ENCODE measurements at places on chromosomes 11 and 22. TPM values are rescaled to one million over a fixed set of nuclear protein-coding genes. Genes with fewer than 3 reads are reported as not detected.

The UBQLNL gene
- total RNA-seq: 0.23 TPM

The SMC1B gene
- not detected for total RNA-seq

The PATE2 gene
- not detected for total RNA-seq

The ANO9 gene
- total RNA-seq: 11.7 TPM

The EIF3L gene
- total RNA-seq: 329 TPM

- H3K4me3 ChIP-seq: no peak overlapping the region
- DNase-seq: no peak
- no peak overlapping the region for H3K27ac ChIP-seq
- no peaks in the 10 kb centered on the region for H3K36me3 ChIP-seq
- no peaks in the 10 kb centered on the region for H3K4me1 ChIP-seq
- H3K27me3 ChIP-seq: no peaks in the 10 kb centered on the region
Observed at GRCh38 chr11:103812680-103813079, 223.8 kb upstream of the DDI1 start.

GRCh38 chr11:11569936-11570491 is 51.8 kb downstream of the GALNT18 start:
- H3K4me3 ChIP-seq: no peak overlapping the region
- no peaks in the 10 kb centered on the region for H3K36me3 ChIP-seq
- no peak for DNase-seq
- no peak overlapping the region for H3K27ac ChIP-seq
- no peaks in the 10 kb centered on the region for H3K4me1 ChIP-seq

GRCh38 chr11:32437495-32438345 is 2.4 kb upstream of the WT1 start:
- no peaks in the 10 kb centered on the region for H3K36me3 ChIP-seq
- no peak for DNase-seq
- H3K27ac ChIP-seq: no peak overlapping the region
- H3K27me3 ChIP-seq: peaks cover 11% of the 10 kb centered on the region
- H3K4me1 ChIP-seq: no peaks in the 10 kb centered on the region
- no peak overlapping the region for H3K4me3 ChIP-seq

DNA sequence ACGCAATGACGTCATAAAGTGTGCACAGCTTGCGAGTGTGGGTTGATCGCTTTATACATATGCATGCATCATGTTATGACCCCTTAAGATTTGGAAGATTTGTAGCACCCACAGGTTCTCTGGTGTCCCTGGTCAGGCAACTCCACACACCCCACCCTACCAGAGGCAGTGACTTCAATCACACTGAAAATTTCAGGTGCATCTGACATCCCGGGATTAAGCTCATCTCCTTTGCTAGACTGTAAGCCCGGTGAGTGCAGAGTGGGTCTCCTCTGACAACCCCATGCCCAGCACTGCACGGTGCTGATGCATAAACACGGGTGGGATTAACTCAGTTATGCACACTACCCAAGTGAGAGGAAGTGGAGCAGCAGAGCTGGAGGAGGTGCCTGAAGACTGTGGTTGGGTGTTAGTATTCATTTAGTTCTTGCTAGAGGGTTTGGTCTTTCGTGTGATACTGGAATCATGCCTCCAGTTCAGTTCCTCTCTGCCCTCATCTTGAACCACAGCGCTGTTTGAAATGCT is 6.5 kb downstream of the ARSA start:
- peak overlapping the region; percentile 89 for H3K27ac ChIP-seq
- H3K4me3 ChIP-seq: peak overlapping the region; percentile 3
- no peaks in the 10 kb centered on the region for H3K27me3 ChIP-seq

DNA sequence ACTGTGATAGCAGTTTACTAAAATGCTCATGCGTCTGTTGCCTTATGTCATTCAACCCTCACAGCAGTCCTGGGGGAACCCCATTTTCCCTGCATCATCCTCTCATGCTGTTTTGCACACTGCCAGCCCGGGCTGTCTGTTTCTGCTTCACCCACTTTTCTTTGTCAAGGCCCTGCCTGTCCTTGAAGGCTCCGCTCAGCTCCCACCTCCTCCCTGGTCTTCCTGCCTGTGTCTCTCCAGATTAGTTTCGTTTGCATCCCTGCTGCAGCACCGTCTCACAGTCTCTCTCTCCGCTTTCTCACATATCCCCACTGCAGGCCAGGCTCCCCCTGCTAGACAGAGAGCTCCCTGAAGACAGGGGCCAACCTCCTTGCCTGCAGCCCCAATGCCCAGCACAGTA is 29.9 kb downstream of the SERPINH1 start:
- H3K4me1 ChIP-seq: no peaks in the 10 kb centered on the region
- no peak for DNase-seq
- H3K27me3 ChIP-seq: no peaks in the 10 kb centered on the region
- no peak overlapping the region for H3K27ac ChIP-seq

- H3K36me3 ChIP-seq: no peaks in the 10 kb centered on the region
- no peak overlapping the region for H3K27ac ChIP-seq
- H3K4me1 ChIP-seq: no peaks in the 10 kb centered on the region
- H3K4me3 ChIP-seq: no peak overlapping the region
- no peak for DNase-seq
Observed at GRCh38 chr11:13216019-13216710, 61.4 kb upstream of the BMAL1 start.

DNA sequence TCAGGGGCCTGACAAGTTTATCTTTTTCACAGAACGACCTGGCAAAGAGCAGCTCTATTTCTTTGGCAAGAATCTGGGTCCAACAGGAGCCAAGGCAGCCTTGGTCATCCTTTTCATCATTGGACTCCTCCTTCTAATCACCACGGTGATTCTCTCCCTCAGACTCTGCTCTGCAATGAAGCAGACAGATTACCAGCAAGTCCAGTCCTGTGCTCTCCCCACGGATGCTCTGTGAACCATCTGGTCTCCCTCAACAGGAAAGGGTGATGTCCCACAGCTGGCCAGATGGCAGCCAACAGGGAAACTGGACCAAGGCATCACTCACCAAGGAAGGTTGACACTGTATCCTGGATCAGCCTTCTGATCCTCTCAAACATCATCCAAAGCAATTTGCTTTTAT is 17.0 kb upstream of the PANX1 start:
- H3K27me3 ChIP-seq: no peaks in the 10 kb centered on the region
- H3K27ac ChIP-seq: no peak overlapping the region
- H3K4me1 ChIP-seq: no peaks in the 10 kb centered on the region

DNA sequence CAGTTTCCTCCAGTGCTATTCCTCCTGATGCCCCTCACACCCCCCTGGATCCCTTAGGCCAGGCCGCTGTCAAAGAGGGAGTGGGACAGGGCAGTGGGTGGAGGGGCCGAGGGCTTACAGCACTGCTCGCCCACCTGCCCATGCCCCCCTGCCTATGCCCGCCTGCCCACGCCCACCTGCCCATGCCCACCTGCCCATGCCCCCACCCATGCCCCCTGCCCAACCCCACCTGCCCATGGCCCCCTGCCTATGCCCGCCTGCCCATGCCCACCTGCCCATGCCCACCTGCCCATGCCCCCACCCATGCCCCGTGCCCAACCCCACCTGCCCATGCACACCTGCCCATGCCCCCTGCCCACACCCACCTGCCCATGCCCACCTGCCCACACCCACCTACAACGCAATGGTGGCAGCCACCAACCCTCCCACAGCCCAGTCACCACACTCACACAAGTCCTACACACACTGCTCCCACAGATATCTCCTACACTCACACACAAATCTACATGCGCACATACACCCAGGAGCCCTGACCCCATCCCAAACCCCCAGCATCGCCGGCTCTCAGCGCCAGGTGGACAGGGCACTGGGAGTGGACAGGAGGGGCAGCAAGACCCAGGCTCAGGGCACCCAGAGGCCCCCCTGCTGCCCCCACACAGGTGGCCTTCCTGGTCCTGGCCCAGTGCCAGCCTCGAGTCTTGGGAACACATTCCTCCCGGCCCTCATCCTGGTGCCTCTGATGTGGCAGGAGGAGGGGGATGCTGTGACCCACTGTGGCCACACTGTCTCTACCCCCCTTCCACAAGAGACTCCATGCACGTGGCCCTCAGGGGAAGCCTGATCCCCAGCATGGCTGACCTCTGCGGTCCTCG is 61.8 kb downstream of the CYTH4 start:
- H3K4me3 ChIP-seq: no peak overlapping the region
- H3K4me1 ChIP-seq: no peaks in the 10 kb centered on the region
- no peaks in the 10 kb centered on the region for H3K36me3 ChIP-seq
- H3K27me3 ChIP-seq: no peaks in the 10 kb centered on the region
- H3K27ac ChIP-seq: no peak overlapping the region

GRCh38 chr11:1992111-1992510 is 5.5 kb downstream of the H19 start:
- no peaks in the 10 kb centered on the region for H3K27me3 ChIP-seq
- peak; percentile 52 for DNase-seq
- no peak overlapping the region for H3K4me3 ChIP-seq
- H3K27ac ChIP-seq: no peak overlapping the region
- H3K36me3 ChIP-seq: no peaks in the 10 kb centered on the region

DNA sequence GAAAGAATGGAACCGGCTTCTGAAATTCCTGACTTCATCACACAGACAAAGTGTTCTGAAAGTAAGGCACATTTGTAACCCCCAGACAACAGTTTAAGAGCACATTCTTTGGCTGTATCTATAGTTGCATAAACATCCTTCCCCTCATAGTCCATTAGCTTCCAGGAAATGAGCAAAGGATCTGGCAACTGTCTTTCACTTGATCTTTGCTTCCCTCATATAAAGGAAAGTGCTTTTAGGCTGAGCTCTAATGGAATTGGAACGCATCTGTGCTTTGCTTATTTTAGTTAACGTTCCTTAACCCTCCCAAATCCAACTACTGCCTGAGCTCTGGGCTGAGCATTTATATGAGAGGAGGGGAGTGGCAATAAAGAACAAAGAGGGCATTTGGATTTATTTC is 76.9 kb upstream of the API5 start:
- H3K4me1 ChIP-seq: no peaks in the 10 kb centered on the region
- no peak for DNase-seq
- no peak overlapping the region for H3K4me3 ChIP-seq
- H3K27me3 ChIP-seq: no peaks in the 10 kb centered on the region

DNA sequence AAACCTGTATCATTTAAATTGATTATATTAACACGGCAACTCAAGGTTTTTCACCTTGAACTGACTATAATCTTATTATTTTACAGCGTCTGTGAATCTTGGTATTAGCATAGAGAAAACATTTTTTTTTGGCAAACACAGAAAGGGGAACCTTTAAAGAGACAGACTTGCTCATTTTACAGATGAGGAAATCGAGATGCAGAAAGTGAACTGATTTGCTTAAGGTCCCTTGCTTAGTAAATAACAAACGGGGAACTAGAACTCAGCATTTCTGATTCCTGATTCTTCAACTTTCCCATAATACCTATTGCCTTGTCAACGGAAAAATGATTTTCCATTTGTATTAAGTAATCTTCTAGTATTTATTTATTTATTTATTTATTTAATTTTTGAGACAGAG is 33.2 kb upstream of the CECR2 start:
- no peak overlapping the region for H3K27ac ChIP-seq
- no peak for DNase-seq
- no peak overlapping the region for H3K4me3 ChIP-seq
- H3K27me3 ChIP-seq: no peaks in the 10 kb centered on the region
- H3K36me3 ChIP-seq: no peaks in the 10 kb centered on the region

- peak overlapping the region; percentile 55 for H3K4me3 ChIP-seq
- H3K4me1 ChIP-seq: peaks cover 31% of the 10 kb centered on the region
- no peaks in the 10 kb centered on the region for H3K36me3 ChIP-seq
- DNase-seq: no peak
- peak overlapping the region; percentile 83 for H3K27ac ChIP-seq
Observed at GRCh38 chr11:63491636-63492372, 837 bp upstream of the PLAAT5 start.

GRCh38 chr11:65606876-65607613 is 7.0 kb downstream of the MAP3K11 start:
- H3K4me3 ChIP-seq: no peak overlapping the region
- H3K4me1 ChIP-seq: peaks cover under 1% of the 10 kb centered on the region
- H3K27ac ChIP-seq: no peak overlapping the region
- peaks cover 33% of the 10 kb centered on the region for H3K36me3 ChIP-seq
- H3K27me3 ChIP-seq: no peaks in the 10 kb centered on the region

- H3K27me3 ChIP-seq: no peaks in the 10 kb centered on the region
- no peak for DNase-seq
- H3K4me3 ChIP-seq: peak overlapping the region; percentile 40
- no peaks in the 10 kb centered on the region for H3K36me3 ChIP-seq
Observed at GRCh38 chr11:96342014-96342960, 708 bp downstream of the MAML2 start.

DNA sequence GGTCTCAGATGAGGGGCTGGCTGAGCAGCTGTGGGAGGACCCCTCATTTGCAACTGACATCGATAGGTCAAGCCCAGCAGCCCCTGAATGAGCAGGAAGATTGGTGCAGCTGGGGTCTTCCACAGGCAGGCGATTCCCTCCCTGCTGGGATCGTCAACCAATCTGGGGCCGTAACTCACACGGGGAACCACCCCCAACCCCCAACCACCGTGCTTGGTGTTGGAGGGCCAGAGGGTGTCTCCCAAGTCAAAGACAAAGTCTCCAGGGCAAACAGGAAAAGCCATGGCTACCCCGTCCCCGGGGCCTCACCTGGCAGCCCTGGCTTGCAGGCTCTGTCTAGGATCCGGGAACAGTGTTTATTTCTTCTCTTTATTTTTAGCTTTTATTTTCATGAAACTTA is 26.9 kb upstream of the SCUBE1 start:
- no peaks in the 10 kb centered on the region for H3K27me3 ChIP-seq
- no peak for DNase-seq
- no peaks in the 10 kb centered on the region for H3K4me1 ChIP-seq
- H3K27ac ChIP-seq: no peak overlapping the region

- H3K36me3 ChIP-seq: no peaks in the 10 kb centered on the region
- H3K27me3 ChIP-seq: no peaks in the 10 kb centered on the region
- H3K4me3 ChIP-seq: peak overlapping the region; percentile 59
- no peaks in the 10 kb centered on the region for H3K4me1 ChIP-seq
- peak overlapping the region; percentile 93 for H3K27ac ChIP-seq
Observed at GRCh38 chr11:95149651-95150364, 60.2 kb downstream of the ENDOD1 start.

GRCh38 chr11:119772641-119773415 is 43.8 kb upstream of the NECTIN1 start:
- H3K4me1 ChIP-seq: no peaks in the 10 kb centered on the region
- DNase-seq: peak; percentile 20
- no peak overlapping the region for H3K27ac ChIP-seq
- H3K36me3 ChIP-seq: no peaks in the 10 kb centered on the region

GRCh38 chr11:125594958-125595357 is 2.3 kb downstream of the STT3A start:
- peaks cover 11% of the 10 kb centered on the region for H3K4me1 ChIP-seq
- H3K27ac ChIP-seq: no peak overlapping the region
- H3K4me3 ChIP-seq: no peak overlapping the region
- H3K27me3 ChIP-seq: no peaks in the 10 kb centered on the region
- peaks cover 15% of the 10 kb centered on the region for H3K36me3 ChIP-seq

DNA sequence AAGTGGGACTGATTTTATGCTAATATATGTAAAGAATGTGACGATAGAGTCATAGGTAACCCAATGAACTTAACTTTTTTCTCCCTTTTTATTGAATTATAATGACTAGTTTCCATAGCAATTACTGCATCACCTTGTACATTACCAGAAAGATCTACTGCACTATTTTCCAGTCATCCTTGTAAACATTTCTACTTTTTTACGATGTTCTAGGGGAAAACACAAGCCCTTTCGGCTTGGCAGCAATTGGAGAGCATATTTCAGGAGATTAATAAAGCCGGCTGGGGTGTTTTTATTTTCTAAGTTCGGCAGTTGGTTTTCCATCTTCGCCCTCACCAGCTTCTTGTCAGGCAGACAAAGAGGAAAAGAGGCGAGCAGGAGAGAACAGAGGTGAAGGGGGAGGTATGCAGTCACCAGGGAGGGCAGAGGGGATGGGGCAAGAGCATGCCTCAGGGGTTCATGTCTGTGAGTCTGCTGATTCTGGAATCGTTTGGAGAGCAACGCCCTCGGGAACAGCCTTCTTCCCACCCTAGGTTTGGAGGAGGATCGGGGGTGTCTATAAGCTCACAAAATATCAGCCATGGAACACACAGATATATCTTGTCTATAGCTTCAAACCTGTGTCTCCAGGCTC is 476.4 kb downstream of the MIAT start:
- H3K4me1 ChIP-seq: no peaks in the 10 kb centered on the region
- H3K27ac ChIP-seq: no peak overlapping the region
- no peak overlapping the region for H3K4me3 ChIP-seq
- no peaks in the 10 kb centered on the region for H3K27me3 ChIP-seq
- no peak for DNase-seq
